Stimulated activated CD4-positive, alpha-beta T cell treated with anti-CD3 and anti-CD28 coated beads, Interleukin-1b, Interleukin-23, amount 100 ng/mL, for 1 hour (primary cell): ENCODE measurements at places on chromosomes 3 and 15.

DNA sequence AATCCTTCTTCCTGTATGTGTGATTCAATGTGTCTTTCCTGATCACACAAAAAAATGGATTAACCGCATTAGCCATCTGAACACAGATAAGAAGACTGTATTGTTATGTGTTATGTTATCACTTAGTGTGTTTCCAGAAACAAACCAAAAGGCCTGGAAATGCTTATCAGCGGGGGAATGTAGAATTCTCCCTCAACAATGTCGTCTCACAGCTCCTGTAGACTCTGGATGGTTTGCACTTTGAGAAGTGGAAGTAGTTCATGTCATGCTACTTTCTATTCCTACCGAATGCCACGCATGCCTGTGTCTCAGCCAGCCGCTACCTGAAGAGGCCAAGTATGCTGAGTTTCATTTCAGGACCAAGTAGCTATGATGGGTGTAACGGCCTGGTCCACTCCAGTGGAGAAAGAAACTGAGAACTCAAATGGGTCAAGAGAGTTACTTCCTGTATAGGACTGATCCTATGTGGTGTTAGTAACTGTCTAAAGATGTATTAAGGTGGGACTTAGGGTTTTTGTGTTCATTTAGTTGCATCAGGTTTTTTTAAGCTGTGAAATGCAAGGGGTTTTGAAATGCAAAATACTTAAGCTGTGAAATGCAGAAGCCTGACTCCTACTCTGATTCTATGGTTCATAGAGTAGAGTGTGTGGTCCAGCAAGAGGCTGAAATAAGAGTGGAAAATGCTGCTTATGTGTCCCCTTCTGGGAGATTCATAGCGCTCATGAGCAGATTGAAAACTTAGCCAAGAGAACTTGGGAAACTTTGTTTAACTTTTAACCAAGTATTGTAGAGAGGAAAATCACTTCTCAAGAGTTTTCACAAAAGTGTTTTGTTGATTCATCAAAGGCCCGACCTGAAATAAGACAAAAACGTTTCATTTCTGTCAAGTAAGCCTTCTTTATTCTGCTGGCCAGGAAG, 118.5 kb upstream of the LMOD3 start:
- no peak for DNase-seq

DNA sequence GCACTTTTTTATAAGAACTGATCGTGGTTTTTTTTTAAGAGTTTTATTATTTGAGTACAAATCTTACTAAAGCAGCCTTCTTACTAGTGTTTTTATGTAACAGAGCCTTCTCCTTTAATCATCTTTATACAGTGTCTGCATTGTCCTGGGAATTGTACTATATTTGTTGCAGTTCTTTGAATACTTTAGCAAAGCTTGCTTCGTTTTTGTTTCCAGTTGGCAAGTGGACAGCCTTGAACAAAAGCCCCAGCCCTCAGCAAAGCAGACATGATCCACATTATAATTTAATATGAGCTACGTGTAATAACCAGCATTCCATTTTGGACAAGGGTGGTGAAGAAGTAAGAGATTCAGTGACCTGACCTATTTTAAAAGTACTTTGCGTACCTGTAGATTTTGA, 112.2 kb upstream of the FLNB start:
- DNase-seq = no peak

DNA sequence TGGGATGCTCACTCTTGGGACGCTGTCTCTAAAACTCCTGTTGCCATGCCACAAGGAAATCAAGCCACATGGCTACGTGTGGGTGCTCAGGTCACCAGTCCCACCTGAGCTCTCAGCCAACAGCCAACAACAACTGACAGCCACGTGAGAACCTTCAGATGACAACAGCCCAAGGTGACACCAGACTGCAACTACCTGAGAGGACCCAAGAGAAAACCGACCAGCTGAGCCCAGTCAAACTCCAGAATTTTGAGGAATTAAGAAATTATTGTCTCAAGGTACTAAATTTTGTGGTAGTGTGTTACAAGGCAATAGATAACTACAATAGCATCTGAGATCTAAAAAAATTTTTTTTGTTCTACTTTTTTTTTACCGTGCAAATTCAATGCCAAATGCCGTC, 75.2 kb downstream of the ITGA11 start:
- no peak for DNase-seq

DNA sequence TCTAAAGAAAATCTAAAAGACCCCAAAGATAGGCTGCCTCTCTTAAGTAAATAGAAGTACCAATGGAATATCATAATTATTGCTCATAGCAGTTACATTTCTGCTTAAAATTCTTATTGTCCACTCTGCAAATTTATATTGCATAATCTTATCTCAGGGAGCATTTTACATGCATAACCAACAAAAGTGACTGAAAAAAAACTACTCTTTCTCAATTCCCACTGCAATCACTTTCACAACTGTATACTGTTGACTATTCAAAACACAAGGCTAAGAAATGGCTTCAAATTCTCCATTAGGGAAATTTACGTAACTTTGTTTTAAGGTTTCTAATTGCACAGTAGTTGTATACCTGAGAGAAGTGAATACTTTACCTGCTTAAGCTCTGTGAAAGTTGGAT, 56.3 kb downstream of the HMG20A start:
- DNase-seq = no peak

- no peak for DNase-seq
These were observed 908.9 kb downstream of the ROBO1 start for GRCh38 chr3:78858910-78859309.

- DNase-seq = no peak
These were observed 7.5 kb upstream of the PHLDB2 start for GRCh38 chr3:111851511-111851954.

- DNase-seq = no peak
These were observed 810.3 kb downstream of the VGLL3 start for GRCh38 chr3:86180696-86181095.

GRCh38 chr3:53705024-53705745, 141.0 kb downstream of the CHDH start:
- no peak for DNase-seq

GRCh38 chr15:43347114-43347513, 16.7 kb upstream of the LCMT2 start:
- no peak for DNase-seq

GRCh38 chr3:30753766-30754165, 140.7 kb downstream of the GADL1 start:
- no peak for DNase-seq

- no peak for DNase-seq
These were observed 590.2 kb downstream of the RBMS3 start for GRCh38 chr3:29871087-29871486.

DNA sequence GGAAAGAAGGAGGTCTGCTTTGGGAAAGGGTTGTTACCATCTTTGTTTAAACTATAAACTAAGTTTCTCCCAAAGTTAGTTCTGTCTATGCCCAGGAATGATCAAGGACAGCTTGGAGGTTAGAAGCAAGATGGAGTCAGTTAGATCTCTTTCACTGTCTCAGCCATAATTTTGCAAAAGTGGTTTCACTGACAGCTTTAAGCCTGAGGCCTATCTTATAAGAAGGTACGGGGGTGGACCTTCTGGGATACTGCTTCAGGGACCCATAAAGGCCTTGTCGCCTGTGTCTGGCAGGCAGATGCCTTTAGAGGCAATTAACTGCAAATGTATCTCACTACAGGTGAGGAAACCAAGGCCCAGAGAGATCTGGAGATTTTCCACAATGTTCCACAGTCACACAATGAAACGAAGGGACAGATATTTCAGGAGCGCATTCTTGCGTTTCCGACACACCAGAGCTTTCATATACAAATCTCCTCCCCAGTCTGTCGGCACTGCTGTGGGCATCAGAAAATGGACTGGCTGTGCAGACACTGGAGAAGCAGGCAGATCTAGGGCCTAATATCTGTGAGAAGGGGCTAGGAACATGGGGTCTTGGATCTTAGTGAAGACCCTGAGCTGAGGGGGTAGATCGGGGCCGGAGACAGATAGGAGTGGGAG, 169.5 kb upstream of the SMAD3 start:
- no peak for DNase-seq

DNA sequence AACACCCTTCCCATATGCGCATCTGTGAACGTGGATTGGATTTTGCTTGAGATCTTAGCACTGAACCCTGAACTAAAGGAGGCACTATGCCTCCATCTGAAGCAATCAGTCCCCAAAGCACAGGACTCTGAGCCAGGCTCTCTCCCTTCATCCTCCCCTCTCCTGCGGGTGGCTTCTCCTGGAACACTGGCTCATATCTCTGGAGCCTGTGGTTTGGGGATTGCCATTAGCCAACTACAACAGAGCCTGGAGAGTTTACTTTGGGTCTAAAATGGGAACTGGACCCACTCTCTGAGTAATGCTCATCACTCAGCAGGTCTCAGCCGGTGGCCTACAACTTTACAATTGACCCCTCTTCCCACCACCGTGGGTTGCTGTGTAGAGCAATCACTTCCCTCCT, 190.8 kb upstream of the HES1 start:
- no peak for DNase-seq
